ENCODE measurements at places on chromosomes 13 and 19.

DNA sequence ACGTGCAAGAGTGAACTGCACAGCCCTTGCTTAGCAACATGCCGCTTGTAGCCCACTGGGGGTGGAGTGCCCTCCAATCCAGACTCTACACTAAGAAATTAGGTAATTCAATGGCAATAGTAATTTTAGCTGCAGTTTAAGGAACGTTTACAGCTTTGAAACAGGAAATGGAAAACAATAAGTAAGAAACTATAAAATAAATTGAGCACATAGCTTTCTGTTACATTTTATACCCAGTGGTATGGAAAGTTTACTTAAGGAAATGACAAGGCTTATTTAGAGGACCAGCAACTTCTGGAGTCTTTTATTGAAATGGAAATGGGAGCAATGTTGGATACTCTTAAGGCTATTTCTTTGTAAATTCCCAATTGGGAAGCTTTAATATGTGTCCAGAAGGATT, 373.2 kb downstream of the KCNRG start:
- DNase-seq = no peak

- no peak for DNase-seq
These were observed 20.2 kb upstream of the ERVV-1 start for GRCh38 chr19:52993342-52994178.

GRCh38 chr19:40523322-40524047, 53.2 kb upstream of the SHKBP1 start:
- peak; percentile 14 for DNase-seq

DNA sequence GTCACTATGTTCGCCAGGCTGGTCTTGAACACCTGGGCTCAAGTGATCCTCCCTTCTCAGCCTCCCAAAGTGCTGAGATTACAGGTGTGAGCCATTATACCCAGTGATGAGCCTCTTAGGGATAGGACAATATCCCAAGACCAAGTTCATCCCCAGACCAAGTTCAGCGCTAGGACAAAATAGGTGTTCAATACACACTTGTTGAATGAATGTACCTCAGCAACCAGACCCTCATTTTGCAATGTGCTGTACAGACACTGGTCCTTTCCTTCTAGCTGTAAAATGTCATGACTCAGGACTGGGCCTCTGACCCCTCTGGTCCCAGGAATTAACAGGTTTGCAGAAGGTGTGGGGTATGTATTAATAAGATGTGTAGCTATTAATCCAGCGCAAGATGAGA, 246.0 kb downstream of the TSHZ3 start:
- no peak for DNase-seq

GRCh38 chr13:44543369-44543768, 32.8 kb downstream of the TSC22D1 start:
- no peak for DNase-seq

DNA sequence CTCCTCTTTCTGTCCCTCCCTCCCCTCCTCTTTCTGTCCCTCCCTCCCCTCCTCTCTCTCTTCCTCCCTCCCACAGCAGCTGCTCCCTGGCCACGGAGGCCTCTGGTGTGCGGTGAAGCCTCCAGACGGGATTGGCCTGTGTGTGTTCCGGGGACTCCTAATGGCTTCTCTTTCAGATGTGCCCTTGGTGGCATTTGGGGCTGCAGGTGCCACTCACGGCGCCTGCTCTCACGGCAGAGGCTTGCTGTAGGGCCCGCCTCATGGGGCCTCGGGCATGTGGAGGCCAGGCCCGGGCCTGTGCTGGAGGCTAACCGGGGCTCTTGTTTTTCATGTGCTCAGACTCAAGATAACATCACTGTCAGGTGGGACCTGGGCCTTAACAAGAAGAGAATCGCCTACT, 20.9 kb downstream of the UPF1 start:
- DNase-seq = no peak

DNA sequence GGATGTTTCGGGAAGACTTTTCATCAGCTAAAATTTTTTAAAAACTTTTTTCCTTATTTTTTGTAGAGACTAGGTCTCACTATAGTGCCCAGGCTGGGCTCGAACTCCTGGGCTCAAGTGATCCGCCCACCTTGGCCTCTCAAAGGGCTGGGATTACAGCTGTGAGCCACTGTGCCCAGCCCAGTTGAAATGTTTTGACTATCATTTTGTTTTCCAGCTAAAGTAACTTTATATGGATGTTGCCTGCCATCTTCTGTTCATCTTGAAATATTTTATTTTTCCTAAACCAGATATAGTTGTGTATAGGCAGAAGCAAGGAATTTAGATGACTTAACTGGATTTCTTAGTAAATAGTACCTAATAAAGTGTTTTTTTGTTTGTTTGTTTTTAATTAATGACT, 7.0 kb downstream of the CAB39L start:
- no peak for DNase-seq

DNA sequence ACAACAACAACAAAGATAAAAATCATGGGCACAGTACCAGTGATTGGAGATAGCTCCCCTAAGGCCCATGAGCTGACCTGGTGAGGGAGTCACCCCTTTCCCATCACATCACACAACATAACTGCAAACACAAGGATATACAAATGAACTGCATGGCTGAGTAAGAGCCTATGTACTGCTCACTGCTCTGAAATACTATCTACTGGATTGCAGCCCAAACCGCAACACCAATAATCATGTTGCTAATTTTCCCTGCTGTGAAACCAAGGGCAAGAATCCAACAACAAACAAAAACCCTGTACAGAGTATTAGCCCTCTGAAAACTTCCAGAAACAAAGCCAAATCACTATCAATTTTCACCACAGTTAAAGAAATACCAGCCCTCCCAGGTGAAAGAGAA, 1893.2 kb downstream of the PCDH9 start:
- DNase-seq = no peak

GRCh38 chr13:46668302-46668720, 115.3 kb downstream of the LRCH1 start:
- no peak for DNase-seq

GRCh38 chr19:41377977-41378709, 1.8 kb downstream of the TMEM91 start:
- DNase-seq = no peak

GRCh38 chr19:15640904-15641597, 354 bp downstream of the CYP4F3 start:
- no peak for DNase-seq

DNA sequence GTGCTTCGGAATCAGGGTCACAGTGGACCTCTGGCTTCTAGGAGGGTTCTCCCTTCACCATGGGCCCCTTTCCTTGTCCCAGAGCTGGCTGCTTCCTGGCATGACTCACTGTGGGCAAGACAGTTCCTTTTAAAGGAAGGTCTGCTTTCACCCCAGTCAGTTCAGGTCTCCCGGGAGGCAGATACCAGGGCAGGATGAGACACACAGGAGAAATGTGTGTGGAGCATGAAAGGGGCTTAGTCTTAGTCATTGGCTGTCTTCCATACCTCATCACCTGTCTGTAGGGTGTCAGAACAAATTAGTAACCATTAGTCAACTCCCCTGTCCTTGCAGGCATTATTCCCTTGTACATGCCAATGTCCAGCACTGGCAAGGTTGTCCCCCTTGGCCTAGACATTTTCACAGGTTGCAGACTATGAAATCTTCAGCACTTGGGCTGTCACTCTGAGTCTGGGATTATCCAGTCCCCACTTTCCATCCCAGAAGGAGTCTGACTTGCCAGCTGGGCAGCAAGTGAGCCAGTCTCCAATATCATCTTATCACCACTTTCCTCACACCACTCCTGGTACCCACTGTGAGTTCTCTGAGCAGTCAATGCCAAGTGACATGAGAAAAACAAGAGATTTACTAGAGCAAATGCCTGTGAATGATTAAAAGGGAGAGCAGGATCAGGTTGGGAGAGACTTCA, 76.8 kb upstream of the MEDAG start:
- peak; percentile 81 for DNase-seq

DNA sequence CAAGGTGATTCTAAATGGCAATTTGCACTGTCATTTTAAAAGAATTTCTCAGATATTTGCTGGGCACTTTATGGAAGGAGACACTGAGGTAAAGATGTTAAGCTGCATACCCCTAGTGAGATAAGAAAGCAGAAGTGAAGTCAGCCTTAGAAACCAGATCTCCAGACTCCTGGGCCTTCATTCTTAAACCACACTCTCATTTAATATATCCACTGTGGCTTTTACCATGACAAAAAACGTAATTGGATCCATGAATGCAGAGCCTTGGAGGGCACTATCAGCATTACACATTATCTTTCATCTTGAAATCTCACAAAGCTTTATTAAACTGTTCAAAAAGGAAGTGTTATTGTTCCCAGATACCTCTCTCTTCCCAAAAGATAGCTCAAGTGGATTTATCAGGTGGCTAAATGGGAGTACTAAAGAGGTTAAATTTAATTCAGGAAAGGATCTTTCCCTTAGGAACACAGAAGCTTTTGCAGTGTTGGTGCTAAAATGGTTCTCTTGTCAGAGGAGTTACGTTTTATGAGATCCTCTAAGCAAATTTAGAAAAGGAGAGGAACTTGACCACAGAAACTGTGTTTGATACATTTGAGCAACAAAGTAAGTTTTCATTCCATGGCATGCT, 1060.4 kb downstream of the EFNB2 start:
- DNase-seq = no peak

DNA sequence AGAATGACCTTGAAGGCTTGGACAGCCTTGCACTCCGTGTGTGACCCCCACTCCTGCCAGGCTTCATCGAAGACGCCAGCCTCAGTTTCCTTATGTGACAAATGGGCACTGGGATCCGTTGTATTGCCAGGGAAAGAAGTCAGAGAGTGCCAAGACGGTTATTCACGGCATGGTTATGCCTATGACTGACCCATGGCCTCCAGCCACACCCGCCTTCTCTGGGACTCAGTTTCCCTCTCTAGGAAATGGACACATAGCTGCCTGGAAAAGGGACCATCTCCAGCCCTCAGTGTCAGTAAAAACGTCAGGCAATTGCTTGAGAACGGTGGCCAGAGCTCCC, 915 bp upstream of the UBE2S start:
- no peak for DNase-seq

- no peak for DNase-seq
These were observed 338.2 kb downstream of the UQCRFS1 start for GRCh38 chr19:28874742-28875141.

GRCh38 chr19:3494559-3494958, 5.9 kb downstream of the DOHH start:
- DNase-seq = no peak

Measured in kidney epithelial cell (primary cell).